ENCODE measurements at places on chromosomes 11 and 22.
A peak's percentile ranks its signal among the peaks of the same experiment; 100 is the strongest.

- no peak for DNase-seq
These were observed 32.6 kb downstream of the ZNRF3 start for GRCh38 chr22:28915969-28916368.

DNA sequence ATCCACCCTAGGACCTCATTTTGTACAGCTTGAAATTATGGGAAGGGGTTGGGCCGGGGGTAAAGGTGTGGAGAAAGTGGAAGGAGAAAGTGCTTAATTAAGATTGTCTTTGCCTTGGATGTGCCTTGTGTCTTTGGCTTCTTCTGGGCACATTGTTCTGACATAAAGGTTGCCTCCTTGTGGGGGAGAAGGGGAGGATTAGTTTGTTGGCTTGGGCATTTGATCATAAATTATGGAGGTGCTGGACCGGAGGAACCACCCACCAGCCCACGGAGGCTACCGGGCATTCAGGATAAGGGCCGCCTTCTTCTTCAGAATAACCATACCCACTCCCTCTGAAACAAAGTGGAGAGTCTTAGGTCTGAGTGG is 1.3 kb downstream of the PAFAH1B2 start:
- DNase-seq = no peak

DNA sequence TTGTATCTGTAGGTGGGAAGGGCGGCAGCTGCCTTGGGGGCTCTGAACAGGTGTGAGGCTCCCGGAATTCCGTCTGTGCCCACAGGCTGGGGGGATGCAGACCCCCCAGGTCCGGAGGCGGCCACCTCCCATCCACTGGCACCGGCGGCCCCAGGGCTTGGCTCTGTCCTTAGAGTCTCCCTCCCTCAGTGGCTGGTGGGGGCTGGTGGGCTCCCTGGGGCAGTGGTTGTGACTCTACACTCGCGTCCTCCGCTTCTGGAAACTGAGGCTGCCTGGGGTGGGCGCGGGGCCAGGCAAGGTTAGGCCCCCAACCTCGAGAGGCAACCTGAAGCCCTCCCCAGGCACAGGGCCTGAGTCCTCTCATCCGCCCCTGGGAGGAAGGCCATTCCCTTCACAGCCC is 1305.4 kb downstream of the BRD1 start:
- DNase-seq = no peak

DNA sequence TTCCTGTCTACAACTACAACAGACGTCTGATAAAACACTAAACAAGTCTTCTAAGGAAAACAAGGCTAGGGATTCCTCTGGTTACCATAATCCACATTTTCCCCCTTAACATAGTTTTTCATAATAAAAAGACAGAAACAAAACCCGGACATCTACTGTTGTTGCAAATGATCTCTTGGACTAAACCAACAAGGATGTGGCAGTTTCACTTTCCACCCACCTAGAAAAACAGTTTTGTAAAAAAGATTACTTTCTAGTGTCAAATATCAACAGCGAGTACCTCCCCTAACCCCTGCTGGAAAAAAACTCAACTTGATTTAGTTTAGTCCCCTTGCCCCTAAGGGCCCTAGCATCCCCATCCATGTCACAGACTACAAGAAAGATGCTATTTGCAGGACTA is 5.4 kb downstream of the GNG3 start:
- no peak for DNase-seq

DNA sequence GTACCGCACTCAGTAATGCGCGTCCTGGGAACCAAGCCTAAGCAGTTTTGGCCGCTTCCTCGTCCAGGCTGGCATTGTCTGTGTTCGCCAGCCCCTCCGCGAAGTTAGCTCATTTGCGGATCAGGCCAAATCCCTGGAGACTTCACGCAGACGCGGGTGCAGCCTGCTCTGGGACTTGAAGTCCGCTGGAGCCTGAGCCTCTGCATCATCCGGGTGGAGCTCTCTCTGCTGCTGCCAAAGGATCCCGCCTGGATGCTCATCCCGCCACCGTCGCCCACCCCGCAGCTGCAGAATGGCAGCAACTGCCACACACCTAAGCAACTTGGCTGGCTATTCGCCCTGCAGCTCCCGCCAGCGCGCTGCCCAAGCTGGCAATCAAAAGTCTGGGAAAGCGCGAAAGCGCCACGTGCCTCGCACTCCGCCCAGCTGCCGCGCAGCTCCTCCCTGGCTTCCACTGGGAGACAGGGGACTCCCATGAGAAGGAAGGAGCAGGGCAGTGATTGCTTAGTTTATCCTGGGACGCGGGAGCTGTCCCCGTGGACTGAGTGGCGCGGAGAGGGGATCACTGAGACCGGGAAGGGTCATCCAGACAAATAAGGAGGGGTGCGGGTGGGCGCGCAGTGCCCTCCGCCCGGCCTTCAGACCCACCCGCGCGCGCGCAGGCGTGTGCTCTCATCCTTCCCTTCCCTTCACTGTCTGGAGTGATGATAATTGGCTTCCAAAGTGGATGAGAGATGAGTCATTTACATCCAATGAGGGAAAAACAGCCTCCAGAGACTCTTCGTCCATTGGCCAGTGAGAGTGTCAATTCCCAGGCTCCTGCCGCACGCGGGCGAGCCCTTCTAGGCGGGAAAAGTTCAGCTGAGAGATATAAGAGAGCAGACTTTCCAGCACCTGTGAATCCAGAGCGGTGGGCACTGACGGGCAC is 23.2 kb upstream of the GLYATL1B start:
- no peak for DNase-seq

DNA sequence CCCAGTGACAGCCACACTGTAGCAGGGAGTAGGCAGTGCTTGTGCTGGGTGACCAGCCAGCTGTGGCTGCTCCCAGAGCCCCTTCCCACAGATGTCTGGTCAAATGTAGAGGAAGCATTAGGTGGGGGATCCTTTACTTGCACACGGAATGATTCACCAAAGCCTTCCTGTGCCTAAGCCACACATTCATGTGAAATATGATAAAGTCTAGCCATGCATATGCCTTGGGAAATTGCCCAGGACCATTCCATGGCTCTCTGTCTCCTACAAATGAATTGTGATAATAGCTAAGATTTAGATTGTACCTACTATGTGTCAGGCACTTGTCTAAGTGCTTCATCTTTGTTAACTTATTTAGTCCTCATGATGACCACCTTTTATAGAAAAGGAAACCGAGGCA is 217.5 kb upstream of the E2F8 start:
- no peak for DNase-seq

- peak; percentile 55 for DNase-seq
These were observed at the start of gene QSER1 for GRCh38 chr11:32892355-32893092. Gene QSER1 (plus strand): TSS chr11:32892811. CDS start chr11:32893126, 315 bp downstream.

- DNase-seq = no peak
These were observed 44.6 kb upstream of the SLC25A1 start for GRCh38 chr22:19223110-19223509.

- no peak for DNase-seq
These were observed 11.0 kb downstream of the POU2AF3 start for GRCh38 chr11:111309215-111309915.

DNA sequence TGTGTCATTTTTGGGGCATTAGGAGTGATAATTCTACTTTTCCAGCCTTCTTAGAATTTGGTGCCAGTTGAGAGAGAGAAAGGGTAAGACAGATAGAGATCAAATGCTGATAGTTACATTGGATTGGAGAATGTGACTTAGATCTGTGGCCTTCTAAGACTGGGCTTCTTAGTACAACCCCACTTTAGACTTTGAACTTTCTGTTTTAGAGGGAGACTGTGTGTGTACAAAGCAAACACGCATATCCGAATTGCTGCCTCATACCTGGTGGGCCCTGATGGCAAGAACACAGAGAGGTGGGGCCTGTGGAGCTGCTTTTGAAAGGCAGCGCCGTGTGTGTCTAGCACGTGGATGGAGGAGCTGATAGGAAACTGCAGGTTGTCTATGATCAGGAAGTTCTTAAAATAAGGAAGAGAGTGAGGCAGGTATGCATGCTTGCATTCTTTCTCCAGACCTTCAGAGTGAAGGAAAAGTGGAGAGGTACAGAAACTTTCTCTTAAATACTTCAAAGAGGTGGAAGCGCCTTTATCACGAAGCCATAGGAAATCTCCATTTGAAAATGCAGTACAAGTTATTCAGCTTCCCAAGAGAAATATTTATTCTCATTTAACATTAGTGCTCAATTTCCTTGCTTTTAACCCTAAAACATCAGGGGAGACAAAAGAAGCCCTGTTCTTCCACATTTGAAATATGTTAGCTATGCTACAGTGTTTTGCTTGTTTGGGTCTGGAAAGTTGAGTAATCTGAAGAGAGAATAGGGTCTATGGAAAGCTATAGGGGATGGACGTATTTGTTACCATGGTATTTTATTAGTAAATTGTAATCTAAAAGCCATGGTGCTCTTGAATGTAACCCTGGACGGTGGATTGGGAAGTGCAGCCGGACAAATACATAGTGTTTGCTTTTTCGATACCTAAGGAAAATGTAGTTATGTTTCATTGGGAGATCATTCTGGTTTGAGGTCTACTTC is 13.7 kb downstream of the PDHX start:
- no peak for DNase-seq

Measured in mesothelial cell of epicardium (in vitro differentiated cells).